ENCODE measurements at places on chromosomes 1 and 21.

- DNase-seq, result no peak
Measured at GRCh38 chr1:224594851-224595250, 21.3 kb upstream of the CNIH3 start.

GRCh38 chr1:206128196-206128595 is 11.0 kb upstream of the AVPR1B start:
- no peak for DNase-seq

DNA sequence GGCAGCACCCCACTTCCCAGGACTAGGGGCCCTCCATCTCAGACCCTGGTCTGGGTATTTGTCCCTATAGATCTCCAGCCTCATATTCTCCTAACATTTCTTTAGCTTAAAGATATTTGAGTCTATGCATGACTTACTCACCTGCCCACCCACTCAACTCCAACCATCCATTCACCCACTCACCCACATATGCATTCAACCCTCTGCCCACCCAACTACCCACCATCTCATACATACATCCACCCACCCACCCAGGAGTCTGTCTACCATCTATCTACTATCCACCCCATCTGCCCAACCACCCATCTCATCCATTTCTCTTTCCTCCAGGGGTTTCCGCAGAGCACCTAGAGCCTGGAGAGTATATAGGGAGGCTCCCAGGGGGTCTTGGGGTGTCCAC is 42.7 kb downstream of the FAAH start:
- DNase-seq, result no peak

- no peak for DNase-seq
Measured at GRCh38 chr1:184959626-184960025, 14.7 kb downstream of the NIBAN1 start.

- no peak for DNase-seq
Measured at GRCh38 chr1:85279458-85280080, 3.1 kb upstream of the BCL10 start.
